Skeletal muscle cell (primary cell): ENCODE measurements at places on chromosomes 7 and 10.

- no peak for DNase-seq
These were observed 97.7 kb upstream of the CELF2 start for GRCh38 chr10:10919976-10920375.

GRCh38 chr7:48040944-48041652 lies 5.8 kb downstream of the C7orf57 start:
- no peak for DNase-seq

DNA sequence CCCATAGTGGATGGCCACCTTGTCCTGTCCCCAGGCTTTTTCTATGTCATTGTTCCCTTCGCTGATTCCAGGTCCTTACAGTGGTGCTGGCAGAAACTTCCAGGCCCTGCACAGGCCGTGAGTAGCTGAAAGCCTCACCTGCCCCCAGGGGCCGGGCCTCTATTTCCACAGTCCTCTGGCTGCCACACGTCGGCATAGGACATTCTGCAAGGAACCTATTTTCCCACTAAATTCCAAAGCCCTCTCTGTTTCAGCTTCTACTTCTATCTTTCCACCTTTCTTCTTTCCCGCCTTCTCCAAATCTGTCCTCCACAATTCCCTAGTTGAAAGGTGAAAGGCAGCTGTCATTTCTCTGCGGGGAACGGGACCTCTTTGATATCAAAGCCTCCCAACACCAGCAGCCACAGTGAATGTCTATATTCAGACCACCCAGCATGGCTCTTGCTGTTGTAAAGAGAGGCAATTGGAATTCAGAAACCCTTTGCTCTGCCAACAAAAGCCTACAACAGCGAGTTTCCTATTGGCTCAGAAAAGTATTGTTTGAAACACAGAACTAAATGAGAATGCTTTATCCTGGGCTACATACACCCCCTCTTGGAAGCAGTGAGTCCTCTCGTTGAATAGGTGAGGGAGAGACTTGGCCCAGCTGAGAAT lies 607.7 kb downstream of the GALNT17 start:
- DNase-seq = no peak

DNA sequence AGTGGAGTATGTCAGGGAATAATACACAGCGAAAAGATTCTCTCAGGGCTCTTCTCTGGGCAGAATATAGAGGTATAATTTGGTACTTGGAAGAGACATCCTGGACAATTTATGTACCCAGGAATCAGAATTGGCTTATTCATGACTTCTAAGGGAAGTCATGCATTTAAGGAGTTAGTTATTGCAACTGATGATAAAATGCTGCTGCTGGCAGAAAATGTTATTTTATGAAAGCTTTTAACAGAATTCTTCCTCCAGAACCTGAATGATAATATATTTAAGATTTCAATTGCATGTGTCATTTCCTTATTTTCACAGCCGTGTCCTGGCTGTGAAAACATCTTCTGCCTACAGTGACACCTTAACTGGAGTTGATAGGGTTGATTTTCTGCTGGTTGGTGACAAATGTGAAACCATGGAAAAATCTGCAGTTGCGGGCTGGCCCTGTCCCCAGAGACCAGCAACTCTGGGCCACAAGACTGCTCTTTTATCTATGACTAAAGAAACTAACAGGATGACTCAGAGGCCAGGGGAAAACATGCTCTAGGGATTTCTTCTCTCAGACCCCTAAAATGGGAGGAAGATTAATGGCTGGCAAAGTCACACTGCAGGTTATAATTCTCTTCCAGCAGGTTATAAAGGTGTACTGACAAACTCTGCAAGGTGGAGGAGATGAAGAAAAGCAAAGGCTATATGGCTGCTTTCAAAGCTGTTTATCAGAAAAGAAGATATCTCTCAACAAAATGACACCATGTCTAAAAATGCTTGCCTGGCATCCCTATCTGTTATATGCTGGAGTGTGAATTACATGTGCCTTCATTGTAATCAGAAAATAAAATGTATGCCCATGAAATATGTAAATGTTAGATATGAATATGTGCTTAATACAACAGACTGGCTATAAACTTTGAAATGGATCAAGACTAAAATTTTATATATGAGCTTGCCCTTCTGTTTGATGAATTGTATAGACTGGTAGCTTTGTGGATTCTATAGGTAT lies 12.1 kb upstream of the TRUB1 start:
- no peak for DNase-seq

- DNase-seq = no peak
These were observed 1472.6 kb upstream of the CELF2 start for GRCh38 chr10:9545073-9545472.

DNA sequence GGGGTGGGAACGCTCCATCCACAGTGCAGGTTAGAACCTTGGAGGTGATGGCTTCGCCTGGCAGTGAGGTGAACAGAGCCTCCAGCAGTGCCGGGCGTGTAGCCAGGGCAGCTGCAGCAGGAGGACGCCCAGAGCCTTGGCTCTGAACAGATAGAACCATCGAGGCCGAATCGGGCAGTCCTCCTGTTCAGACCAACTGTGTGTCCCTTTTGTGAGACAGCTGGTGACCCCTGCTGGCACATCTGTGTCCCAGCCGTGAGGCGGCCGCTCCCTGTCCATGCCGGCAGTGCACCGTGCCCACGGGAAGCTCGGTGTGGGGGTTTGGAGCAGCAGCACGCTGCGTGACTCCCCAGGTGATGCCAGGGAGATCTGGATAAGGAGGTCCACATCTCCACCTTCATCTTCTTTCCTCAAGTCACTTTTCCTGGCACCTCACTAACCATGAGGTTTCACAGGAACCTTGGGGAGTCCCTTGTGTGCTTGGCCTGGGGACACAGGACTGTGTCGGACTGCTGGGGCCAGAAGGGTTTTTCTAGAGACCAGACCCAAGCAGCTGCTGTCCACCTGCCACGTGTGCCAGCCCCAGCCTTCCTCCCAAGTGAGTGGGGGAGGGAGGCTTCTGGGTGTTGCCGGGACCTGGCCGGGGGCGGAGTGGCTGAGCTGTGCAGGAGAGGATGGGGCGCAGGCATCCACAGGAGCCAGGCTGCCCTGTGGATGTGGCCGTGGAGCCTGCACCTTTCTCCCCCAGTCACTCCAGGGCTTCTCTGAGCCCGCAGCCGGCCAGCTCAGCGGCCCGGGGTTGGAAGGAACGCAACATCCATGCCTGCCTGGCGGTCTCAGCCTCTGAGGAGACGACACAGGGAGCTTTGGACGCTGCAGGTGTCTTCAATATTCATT lies 69.4 kb downstream of the DNAJB6 start:
- DNase-seq = no peak

GRCh38 chr10:131312478-131312836 lies 936 bp upstream of the TCERG1L start:
- DNase-seq = no peak

- DNase-seq = no peak
These were observed 186.2 kb downstream of the CXCL12 start for GRCh38 chr10:44198780-44199097.

- no peak for DNase-seq
These were observed 89.9 kb downstream of the ADCY1 start for GRCh38 chr7:45663965-45664633.

- DNase-seq = no peak
These were observed 121.7 kb upstream of the SVIL start for GRCh38 chr10:29756451-29756850.

GRCh38 chr10:72020914-72021809 lies 57.0 kb downstream of the CHST3 start:
- no peak for DNase-seq

- DNase-seq = no peak
These were observed 116.1 kb downstream of the FAM53B start for GRCh38 chr10:124627866-124628675.

GRCh38 chr7:95209788-95210187 lies 114.5 kb downstream of the PON1 start:
- no peak for DNase-seq

- DNase-seq = no peak
These were observed 367.6 kb downstream of the DNAJB6 start for GRCh38 chr7:157704365-157704764.

DNA sequence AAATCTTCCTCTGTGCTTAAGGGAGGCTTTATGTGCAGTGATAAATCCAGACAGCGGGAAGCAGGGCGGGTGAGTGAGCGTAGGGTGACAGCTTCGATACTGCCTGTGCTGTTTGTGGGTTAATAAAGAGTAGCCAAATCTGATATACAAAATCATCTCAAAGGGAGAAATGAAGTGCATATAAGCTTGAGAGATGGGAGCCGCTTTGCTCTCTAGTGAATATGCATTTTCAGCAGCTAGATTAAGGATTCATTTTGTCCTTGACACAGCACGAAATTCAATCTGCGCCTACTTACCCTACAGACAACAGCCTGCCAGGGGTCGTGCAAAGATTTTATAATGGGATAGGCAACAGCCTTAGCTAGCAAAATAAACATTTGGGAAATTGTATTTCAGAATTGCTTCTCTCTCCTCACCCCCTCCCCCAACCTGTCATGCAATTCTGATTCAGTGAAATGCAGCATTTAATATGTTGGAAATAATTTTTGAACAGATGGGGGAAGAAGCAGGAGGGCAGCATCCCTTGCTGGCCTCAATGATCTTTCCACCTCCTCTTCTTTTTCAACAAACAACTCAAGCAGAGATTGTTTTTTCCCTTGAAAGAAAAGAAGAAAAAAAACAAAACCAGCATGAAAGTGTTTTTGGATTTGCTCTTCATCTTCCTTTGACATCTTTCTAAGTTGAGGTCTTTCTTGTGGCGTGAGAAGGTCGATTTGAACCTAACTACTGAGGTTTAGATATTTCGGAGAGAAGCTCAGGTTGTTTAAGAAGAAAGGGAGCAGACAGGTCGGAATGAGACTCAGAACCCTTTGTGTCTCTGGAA lies 117.9 kb downstream of the AOAH start:
- DNase-seq = no peak
